Stimulated activated CD8-positive, alpha-beta memory T cell treated with anti-CD3 and anti-CD28 coated beads, Interleukin-2, amount 100 ng/mL, for 1 hour (primary cell): ENCODE measurements at places on chromosomes 6 and 20.

GRCh38 chr6:79065232-79065631, 12.8 kb downstream of the PHIP start:
- DNase-seq, result no peak

DNA sequence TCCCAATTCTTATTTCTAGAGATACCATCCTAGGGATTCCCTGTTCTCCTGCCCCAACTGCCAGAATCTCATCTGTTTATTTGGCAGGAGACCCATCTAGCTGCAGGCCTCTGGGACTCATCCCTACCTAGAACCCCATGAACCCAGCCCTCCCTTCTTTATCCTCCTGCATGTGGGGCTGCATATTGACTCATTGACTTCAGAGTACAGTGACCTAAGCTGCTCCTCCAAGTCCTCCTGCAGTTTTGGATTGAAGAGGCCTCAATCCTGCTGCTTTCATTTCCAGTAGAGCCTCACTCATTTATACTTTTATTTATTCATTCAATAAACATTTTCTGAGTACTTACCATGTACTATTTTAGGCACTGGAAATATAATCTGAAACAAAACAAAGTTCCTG, 11.6 kb downstream of the TMEM200A start:
- no peak for DNase-seq

- DNase-seq, result no peak
These were observed 169.6 kb downstream of the PLCB1 start for GRCh38 chr20:8301655-8302054.

DNA sequence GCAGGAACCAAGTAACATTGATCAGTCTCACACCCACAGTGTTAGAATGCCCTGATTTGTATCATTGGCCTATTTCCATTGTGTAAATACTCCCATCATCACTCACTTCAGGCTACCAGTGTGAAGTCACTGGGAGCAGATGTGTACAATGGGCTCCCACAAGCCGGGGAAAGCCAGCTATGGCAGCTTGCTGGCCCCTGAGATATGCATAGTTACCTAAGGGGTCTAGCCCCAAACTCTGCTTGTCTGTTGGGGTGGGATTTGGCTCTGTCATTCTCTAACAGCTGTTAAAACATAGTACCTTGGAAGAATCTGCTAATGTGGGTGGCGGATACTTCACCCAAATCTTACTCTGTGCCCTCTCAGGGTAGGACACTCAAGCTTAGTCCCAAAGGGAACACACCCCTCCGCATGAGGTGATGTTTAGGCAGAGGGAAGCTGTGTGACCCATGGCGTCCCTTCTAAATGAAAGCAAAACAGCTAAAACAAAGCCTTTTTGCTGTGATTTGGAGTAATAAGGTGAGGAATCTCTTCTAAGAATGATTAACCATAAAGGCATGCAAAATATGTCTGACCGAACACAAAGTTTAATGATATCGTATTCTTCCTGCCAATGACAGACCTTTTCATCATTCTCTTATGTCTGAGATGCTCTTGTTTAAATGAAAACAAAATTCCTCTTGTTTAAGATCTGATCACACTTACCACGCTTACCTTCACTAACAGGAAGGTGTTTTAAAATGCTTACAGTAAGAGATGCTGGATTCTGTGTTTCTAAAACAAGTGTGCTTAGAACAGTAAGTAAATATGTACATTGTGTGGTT, 45.9 kb upstream of the PXDC1 start:
- no peak for DNase-seq

GRCh38 chr6:108804956-108805355, 43.3 kb upstream of the ARMC2 start:
- DNase-seq, result no peak

DNA sequence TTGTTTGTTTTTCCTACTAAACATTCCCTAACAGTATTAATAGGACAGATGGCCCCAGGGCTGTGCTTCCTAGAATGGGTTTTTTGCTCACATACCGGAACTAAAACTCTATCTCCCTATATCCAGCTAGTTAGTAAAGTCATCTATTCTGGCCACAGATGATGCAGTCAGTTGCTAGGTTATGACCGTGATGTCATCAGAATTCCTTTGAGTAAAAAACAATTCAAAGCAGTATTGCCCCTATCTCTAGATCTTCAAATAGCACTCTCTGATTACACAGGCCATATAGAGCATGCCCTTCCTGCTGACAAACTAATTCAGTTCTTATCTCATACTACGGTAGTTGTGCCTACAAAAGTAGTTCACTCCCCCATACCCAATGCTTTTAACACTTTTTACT, 17.9 kb upstream of the ZNF451 start:
- DNase-seq, result no peak

GRCh38 chr6:1371933-1372332, 17.4 kb upstream of the FOXF2 start:
- no peak for DNase-seq

- DNase-seq, result no peak
These were observed 69.3 kb downstream of the EYA2 start for GRCh38 chr20:46963758-46964617.

- DNase-seq, result no peak
These were observed 215.0 kb downstream of the SLC24A3 start for GRCh38 chr20:19427480-19427879.
